ENCODE measurements at places on chromosomes 4 and X. TPM values are rescaled to one million over a fixed set of nuclear protein-coding genes. Genes with fewer than 3 reads are reported as not detected.

The SLITRK4 gene
- total RNA-seq: 0.77 TPM

The SLIT2 gene
- total RNA-seq: 28.2 TPM

The CYSLTR1 gene
- total RNA-seq: not detected

The HELT gene
- not detected for total RNA-seq

GRCh38 chr4:146273204-146273901, 59.0 kb downstream of the REELD1 start:
- H3K27ac ChIP-seq: no peak overlapping the region
- no peak for DNase-seq
- no peaks in the 10 kb centered on the region for H3K36me3 ChIP-seq
- H3K27me3 ChIP-seq: no peaks in the 10 kb centered on the region
- H3K4me3 ChIP-seq: no peak overlapping the region
- H3K4me1 ChIP-seq: no peaks in the 10 kb centered on the region

- no peak overlapping the region for H3K27ac ChIP-seq
- no peaks in the 10 kb centered on the region for H3K27me3 ChIP-seq
- DNase-seq: no peak
- H3K4me3 ChIP-seq: no peak overlapping the region
Measured at GRCh38 chrX:40086569-40087335, 11.0 kb downstream of the BCOR start.

GRCh38 chr4:24070117-24070516, 180.3 kb upstream of the PPARGC1A start:
- H3K27ac ChIP-seq: no peak overlapping the region
- no peaks in the 10 kb centered on the region for H3K27me3 ChIP-seq
- H3K4me1 ChIP-seq: no peaks in the 10 kb centered on the region
- H3K36me3 ChIP-seq: no peaks in the 10 kb centered on the region

DNA sequence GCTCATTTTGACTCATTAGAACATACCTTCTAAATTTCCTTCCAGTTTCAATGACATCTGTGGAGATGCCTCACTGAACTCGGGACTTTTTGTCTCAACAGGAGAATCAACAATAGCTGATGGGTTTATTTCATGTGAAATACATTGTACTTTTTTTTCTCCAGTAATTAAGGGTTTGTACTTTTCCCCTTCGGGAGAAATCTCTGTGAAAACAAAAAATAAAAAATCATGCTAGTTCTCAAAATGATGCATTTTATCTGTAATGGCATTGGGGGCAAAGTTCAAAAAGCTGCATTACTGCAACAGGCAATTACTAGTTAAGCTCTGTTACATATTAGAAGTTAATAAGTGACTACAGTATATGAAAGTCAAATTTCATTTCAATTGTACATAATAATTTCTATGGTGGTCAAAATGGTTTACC, 167.3 kb upstream of the SH3RF1 start:
- no peak overlapping the region for H3K27ac ChIP-seq
- DNase-seq: no peak
- H3K27me3 ChIP-seq: no peaks in the 10 kb centered on the region
- H3K4me1 ChIP-seq: no peaks in the 10 kb centered on the region
- no peaks in the 10 kb centered on the region for H3K36me3 ChIP-seq
- H3K4me3 ChIP-seq: no peak overlapping the region

DNA sequence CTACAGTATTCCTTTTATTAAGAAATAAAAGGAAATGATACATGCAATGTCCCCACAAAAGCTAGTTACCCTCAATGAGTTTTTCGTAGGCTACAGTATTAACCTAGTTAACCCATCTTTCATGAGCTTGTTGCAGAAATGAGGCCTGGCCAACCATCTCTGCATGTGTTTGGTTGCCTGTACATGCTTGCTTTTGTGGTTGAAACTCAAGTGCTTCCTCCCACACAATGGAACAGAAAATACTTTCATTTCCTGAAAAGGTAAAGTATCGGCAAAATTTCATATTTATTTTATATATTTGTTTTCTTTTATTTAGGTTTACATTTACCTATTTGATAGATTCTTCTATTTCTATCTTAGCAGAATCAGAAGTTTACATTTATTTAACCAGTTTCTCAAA, 214.6 kb upstream of the FAM241A start:
- H3K4me1 ChIP-seq: no peaks in the 10 kb centered on the region
- no peak overlapping the region for H3K27ac ChIP-seq
- H3K27me3 ChIP-seq: peaks cover 20% of the 10 kb centered on the region

DNA sequence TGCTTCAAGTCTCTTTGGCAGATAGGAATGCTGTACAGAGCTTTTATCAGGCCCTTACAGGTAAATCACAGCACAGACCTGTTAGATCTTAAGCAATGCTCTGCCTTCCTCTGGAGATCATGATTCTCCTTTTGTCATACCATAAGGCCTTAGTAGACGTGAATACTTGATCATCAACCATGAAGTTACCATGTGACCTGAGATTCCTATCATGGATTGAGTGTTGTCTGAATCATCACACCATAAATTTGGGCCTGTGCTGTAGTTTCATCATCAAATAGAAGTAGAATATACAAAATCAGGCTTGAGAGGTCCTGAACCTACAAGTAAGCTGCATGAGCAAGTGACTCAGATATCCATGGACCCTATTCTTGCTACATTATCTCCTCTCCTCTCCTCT, 466.8 kb upstream of the INTU start:
- H3K4me1 ChIP-seq: no peaks in the 10 kb centered on the region
- DNase-seq: no peak
- H3K36me3 ChIP-seq: no peaks in the 10 kb centered on the region
- no peak overlapping the region for H3K4me3 ChIP-seq

GRCh38 chr4:13534344-13535063, 9.8 kb downstream of the NKX3-2 start:
- H3K27ac ChIP-seq: no peak overlapping the region
- DNase-seq: no peak
- peaks cover 96% of the 10 kb centered on the region for H3K27me3 ChIP-seq
- no peaks in the 10 kb centered on the region for H3K4me1 ChIP-seq
- no peaks in the 10 kb centered on the region for H3K36me3 ChIP-seq

GRCh38 chr4:146472404-146472803, 49.3 kb downstream of the SLC10A7 start:
- no peaks in the 10 kb centered on the region for H3K27me3 ChIP-seq
- no peaks in the 10 kb centered on the region for H3K36me3 ChIP-seq
- H3K4me3 ChIP-seq: no peak overlapping the region
- no peak overlapping the region for H3K27ac ChIP-seq
- DNase-seq: no peak
- peaks cover 18% of the 10 kb centered on the region for H3K4me1 ChIP-seq

DNA sequence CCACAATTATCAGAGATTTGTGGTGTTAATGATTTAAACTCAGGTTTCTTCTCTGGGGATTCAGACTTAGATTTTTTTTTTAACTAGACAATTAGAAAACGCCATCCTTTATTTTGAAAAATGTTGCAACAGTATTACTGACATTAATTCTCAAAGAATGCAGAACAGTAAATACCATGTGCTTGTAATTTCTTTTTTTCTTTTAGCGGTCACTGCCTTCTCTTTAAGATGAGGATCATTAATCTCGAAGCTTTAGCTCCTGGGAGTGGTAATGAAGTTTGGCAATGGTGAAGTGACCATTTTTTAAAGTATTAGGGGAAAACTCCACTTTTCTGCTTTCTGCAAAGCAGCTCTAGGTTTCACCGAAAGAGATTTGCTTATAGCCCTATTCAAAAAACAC, 164.0 kb upstream of the MBNL3 start:
- H3K36me3 ChIP-seq: no peaks in the 10 kb centered on the region
- no peaks in the 10 kb centered on the region for H3K4me1 ChIP-seq
- H3K27me3 ChIP-seq: no peaks in the 10 kb centered on the region
- no peak overlapping the region for H3K27ac ChIP-seq
- no peak overlapping the region for H3K4me3 ChIP-seq

- H3K36me3 ChIP-seq: no peaks in the 10 kb centered on the region
- no peaks in the 10 kb centered on the region for H3K4me1 ChIP-seq
- no peak overlapping the region for H3K4me3 ChIP-seq
- H3K27ac ChIP-seq: no peak overlapping the region
Measured at GRCh38 chrX:22634751-22635150, 362.0 kb downstream of the CBLL2 start.

- H3K36me3 ChIP-seq: no peaks in the 10 kb centered on the region
- H3K4me1 ChIP-seq: no peaks in the 10 kb centered on the region
- H3K27me3 ChIP-seq: no peaks in the 10 kb centered on the region
- no peak overlapping the region for H3K27ac ChIP-seq
- no peak overlapping the region for H3K4me3 ChIP-seq
Measured at GRCh38 chr4:88295656-88296055, 11.3 kb upstream of the PPM1K start.

- no peaks in the 10 kb centered on the region for H3K27me3 ChIP-seq
- no peaks in the 10 kb centered on the region for H3K4me1 ChIP-seq
- DNase-seq: no peak
Measured at GRCh38 chrX:70244881-70245280, 10.4 kb downstream of the AWAT1 start.

DNA sequence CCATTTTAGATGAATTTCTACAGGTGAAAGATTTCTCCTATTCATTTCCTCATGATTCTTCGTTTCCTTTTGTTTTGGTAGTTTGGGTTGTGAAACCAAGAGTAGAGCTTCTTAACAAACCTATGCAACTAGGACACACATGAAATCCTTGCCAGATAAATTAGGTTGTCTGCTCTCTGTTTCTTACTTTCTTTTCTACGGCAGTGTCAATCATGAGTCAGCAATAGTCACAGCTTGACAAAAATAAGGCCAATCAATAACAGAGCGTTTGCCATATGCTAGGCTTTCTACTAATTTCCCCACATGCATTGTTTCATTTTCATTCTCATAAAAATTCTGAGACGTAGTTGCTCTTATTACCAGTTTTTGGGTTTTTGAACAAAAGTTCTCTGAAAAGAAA, 20.3 kb downstream of the CLRN2 start:
- no peaks in the 10 kb centered on the region for H3K27me3 ChIP-seq
- no peak overlapping the region for H3K4me3 ChIP-seq
- H3K27ac ChIP-seq: no peak overlapping the region
- no peaks in the 10 kb centered on the region for H3K4me1 ChIP-seq

DNA sequence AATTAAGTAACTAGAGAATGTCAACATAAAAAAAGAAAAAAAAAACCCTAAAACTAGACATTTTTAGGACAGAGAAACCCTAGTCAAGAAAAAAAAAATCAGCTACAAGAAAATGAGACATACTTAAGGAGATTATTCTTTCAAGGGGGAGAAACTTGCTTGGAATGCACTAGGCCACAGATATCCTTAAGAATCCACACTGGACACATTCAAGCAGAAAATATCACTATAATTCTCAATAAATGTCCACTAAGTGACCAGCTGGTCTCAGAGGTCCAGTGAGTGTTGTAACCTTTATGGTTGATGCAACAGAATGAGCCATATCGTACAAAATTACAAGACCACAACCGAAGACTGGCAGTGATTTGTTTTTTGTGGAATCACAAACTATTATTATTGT, 15.6 kb upstream of the IBSP start:
- no peak overlapping the region for H3K4me3 ChIP-seq
- H3K4me1 ChIP-seq: no peaks in the 10 kb centered on the region
- H3K27ac ChIP-seq: no peak overlapping the region
- H3K27me3 ChIP-seq: peaks cover 2% of the 10 kb centered on the region
- H3K36me3 ChIP-seq: no peaks in the 10 kb centered on the region
- DNase-seq: no peak

DNA sequence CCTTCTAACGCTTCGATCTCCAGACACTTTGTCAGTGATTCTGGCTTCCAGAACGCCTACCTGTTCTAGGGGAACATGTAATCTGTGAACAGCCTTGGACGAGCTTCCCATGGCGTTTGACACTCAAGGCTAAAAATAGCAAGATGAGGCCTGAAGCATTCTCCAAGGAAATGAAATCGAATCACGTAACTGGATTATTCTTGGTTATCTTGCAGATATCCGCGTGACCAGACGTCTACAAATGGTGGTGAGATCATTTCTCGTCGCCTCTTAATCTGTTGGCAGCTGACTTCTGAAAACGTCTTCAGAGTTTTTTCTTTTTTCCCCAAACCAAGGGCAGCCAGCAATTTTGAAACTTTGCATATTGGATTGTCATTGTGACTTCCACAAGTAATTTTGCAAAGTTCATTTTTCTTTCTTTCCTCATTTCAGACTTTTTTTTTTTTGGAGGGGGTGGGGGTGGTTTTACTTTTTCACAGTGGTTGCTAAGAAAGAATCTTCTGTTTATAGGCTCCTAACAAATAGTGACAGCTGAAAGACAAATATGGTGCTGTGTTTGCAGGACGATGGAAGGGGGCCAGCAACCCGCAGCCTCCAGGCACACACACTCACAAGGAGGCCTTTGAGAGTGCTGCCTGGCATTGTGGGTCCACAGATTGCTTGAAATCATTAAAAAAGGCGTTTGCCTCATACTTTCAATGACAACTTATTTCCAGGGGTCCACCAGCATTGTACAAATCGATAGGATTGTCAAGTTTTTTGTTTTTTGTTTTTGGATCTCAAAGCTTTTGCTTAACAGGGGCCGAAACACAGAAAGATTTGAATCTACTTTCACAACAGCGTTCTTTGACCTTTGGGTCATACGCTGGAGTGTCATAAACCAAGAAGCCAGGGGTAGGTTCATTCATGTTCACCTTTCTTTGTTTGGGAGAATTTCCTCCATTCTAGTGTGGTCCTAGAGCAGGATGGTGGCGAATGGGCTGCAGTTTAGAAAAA, 32.4 kb upstream of the PDLIM3 start:
- no peaks in the 10 kb centered on the region for H3K36me3 ChIP-seq
- H3K4me3 ChIP-seq: no peak overlapping the region
- peak; percentile 56 for DNase-seq
- H3K27ac ChIP-seq: peak overlapping the region; percentile 87

DNA sequence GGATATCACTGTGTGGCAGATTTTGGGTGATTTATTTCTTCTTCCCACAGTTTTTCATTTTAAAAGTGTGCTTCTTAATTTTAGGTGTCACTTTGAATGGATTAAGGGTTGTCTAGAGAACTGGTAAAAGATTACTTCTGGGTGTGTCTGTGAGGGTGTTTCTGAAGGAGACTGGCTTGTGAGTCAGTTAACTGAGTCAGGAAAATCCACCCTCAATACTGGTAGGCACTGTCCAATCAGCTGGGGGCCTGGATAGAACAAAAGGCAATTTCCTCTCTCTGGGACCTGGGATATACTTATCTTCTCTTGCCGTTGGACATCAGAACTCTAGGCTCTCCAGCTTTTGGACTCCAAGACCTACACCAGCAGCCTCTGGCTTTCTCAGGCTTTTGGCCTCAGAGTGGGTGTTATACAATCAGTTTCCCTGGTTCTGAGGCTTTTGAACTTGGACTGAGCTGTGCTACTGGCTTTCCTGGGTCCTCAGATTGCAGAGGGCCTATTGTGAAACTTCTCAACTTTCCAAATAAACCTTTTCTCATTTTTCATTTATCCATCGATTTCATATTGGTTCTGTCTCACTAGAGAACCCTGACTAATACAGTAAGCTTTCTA, 413.1 kb downstream of the GBA3 start:
- H3K36me3 ChIP-seq: no peaks in the 10 kb centered on the region
- no peak overlapping the region for H3K4me3 ChIP-seq
- DNase-seq: no peak
- H3K4me1 ChIP-seq: no peaks in the 10 kb centered on the region
- no peaks in the 10 kb centered on the region for H3K27me3 ChIP-seq

GRCh38 chrX:13033193-13033592, 11.2 kb downstream of the FAM9C start:
- H3K4me3 ChIP-seq: no peak overlapping the region
- peaks cover 20% of the 10 kb centered on the region for H3K4me1 ChIP-seq
- no peak overlapping the region for H3K27ac ChIP-seq
- no peak for DNase-seq

Measured in endothelial cell of umbilical vein (primary cell).